Cardiac fibroblast (primary cell): ENCODE measurements at places on chromosomes 11 and 22.

- DNase-seq = no peak
Observed at GRCh38 chr11:19301361-19301760, 60.6 kb upstream of the E2F8 start.

DNA sequence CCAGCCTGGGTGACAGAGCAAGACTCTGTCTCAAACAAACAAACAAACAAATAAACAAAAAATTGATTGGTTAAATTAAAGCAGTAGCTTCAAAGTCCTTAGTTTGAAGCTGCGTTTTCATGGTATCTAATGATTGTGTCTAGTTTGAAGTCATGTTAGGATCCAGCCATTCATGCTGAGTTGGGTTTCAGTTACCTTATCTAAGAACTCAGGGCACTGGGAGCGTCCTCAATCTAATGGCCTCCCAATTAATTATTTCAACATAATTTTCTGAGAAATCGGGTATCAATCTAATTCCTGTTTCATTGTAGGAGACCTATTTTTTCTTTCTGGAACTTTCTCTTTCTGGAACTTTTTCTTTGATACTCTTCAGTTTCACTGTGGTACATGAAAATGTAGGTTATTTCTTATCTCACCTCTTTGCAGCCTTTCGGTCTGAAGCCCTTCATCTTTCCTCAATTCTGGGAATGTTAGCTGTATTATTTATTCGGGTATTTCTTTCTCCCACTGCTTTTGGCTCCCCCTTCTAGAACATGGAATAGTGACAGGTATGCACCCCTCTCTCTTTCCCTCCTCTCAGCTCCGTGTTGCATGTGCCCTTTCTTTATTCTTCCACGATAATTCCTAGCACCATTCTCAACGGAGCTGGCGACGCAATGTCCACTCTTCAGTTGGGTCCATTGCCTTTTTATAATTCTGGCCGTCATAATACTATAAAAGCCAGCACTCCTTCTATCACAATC, 24.3 kb upstream of the B4GALNT4 start:
- DNase-seq = no peak

DNA sequence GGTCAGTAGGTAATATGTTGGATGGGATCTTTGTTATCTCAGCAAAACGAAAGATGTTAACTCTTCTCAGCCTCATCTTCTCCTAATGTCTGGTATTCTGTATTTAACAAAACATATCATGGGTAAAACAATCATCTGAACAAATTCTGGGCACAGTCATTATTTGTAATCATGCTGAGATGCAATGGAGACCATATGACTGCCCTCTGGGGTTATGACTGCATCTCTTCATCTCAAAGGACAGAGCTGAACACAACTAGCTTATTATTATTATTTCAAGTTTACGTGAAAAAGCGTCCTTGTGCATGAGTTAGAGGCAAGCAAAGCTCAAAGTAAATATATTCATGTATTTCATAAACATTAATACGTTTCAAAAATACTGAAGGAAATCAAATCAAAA, 29.7 kb upstream of the PSMA1 start:
- no peak for DNase-seq

GRCh38 chr11:44018829-44019228, 29.0 kb upstream of the ACCSL start:
- DNase-seq = no peak

DNA sequence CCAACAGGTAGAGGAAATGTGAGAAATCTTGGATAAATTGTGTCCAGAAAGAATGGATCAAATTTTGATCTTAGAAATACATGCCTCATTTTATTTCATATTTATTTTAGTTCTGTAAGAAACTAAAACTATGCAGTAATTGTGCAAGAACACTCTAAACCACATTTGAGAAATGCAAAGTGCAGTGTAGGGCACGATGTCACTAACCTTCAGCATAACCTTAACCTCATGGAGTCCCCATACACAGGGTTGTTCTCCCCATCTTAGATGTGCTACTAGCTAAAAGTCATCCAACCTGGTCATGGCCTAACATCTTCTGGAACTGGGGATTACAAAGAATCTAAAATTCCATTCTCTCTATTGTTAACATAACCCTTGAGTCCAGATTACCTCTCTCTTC, 48.4 kb upstream of the ARHGAP42 start:
- DNase-seq = no peak

DNA sequence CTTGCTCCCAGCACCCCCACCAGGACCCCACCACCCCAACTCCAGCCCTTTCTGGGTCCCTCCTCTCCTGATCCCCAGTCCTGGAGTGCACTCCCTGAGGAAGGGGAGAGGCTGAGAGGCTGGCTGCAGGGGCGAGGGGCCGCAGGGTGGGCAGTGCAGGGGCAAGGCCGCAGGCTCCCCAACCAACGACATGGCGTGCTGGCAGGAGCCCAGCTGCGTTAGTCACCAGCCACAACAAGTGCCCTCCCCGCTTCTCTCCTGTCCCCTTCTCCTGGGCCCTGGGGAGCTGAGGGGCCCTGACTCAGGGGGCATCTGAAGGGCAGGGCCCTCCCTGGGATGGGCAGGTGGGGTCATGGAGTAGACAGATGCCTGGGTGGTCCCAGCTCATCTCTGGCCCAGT, 2.3 kb downstream of the CABP7 start:
- DNase-seq = no peak

DNA sequence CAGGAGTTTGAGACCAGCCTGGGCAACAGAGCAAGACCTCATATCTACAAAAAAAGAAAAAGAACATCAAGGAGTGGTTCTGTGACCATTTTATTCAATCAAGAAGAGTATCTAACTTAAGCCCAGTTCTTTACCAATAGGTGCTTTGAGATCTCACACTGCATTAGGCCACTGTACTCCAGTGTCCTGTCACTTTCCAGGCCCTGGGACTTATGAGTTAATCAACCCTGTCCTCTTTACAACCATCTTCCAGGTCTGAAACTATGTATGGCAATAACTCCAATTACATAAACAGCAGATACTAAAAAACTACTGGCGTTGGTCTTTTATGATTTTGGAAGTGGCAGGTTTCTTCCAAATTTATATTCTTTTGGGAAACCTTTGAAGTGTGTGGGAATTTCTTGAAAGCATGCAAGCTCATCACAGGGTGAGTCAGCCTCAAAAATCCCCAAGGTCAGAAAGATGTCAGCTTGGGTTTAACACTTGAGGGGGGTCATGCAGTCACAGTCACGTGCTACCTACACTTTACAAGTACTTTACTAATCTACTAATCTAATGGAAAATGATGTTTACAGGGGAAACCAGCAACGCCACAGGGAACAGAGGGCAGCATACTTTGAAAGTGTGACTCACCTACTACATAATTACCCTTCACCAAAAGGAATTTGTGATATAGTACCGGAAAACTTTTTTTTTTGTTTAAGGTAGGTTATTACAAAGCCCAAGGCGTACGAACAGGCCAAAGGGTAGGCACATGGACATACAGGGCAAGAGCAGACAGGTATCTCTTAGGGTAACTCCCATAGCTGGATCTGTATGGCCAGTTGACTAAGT, 15.6 kb downstream of the PISD start:
- peak; percentile 95 for DNase-seq

DNA sequence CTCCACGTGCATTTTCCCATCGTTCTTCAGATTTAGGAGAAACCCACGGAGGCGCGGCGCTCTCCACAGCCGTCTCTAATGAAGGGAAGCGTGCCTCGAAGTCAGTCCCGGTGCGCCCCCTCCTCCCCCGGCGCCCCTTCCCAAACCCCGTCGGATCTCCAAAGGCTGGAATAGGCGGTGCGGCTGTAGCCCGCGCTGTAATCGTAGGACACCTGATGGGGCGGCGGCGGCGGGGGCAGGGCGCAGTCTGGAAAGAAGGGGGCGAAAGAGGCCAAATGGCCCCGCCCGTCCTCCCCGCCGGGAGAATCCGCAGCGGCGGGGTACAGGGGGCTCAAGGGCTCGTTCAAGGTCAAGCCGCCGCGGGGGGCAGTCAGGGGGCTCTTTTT, 1.3 kb downstream of the FAM181B start:
- DNase-seq = no peak

DNA sequence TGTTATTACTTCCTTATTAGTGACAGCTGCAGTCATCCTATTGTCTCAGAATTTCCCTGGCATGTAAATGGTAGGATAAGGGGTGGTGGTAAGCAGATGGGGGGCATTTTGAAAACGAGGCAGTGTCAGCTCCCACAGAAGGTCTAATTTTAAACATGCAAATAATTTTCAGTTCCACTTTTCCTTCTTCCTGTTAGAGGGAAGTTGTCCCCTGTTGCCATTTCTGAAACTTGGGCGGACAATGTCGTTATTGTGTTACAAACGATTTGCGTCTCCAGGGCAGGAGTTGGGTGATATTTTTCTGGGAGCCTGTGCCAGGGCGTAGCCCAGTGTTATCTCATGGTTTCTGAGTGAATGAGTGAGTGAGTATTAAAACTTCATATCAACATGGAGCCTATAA, 7.4 kb downstream of the PTPRJ start:
- DNase-seq = no peak

GRCh38 chr11:85809863-85810262, 1.1 kb downstream of the SYTL2 start:
- DNase-seq = no peak
